Eye (tissue), 1 donor: ENCODE measurements at places on chromosomes 1 and 21.

DNA sequence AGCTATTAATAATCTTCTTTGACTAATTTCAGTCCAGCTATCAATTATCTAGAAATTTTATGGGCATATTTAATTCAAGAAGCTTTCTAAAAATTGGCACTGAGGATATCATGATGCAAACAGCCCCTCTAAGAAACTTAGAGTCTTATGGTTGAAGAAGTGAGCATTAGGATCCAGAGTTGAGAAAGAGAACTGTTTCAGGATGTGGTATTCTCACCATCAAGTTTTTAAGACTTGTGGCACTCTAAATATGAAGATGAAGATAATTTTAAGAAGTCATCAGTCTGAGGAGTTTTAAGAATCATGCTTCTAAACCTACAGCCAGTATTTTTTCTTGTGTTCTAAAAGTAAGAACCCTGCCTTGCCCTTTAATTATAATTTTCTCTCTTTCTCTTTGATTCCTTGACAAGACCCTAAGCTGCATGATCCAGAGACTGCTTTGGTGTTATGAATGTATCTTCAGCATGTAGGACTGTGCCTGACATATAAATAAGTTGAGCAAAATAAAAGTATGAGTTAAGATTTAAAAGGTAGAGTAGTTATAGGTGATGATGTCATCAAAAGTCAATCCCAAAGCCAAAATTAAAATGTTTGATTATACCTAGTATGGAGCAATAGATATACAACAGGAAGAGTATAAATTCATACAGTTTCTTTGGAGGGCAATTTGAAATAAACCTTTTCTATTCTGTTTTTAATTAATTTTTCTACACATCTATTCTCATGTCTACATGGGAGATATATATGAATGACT lies 39.1 kb downstream of the RPS6KC1 start:
- no peak for DNase-seq

DNA sequence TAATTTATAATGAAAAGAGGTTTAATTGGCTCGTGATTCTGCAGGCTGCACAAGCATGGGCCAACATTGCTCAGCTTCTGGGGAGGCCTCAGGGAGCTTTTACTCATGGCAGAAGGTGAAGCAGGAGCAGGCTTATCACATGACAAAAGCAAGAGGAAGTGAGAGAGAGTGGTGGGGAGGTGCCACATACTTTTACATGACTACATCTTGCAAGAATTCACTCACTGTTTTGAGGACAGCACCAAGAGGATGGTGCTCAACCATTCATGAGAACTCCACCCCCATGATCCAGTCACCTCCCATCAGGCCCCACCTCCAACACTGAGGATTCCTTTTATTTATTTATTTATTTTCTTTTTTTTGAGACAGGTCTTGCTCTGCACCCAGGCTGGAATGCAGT lies 5.5 kb upstream of the PLEKHM2 start:
- DNase-seq: no peak

DNA sequence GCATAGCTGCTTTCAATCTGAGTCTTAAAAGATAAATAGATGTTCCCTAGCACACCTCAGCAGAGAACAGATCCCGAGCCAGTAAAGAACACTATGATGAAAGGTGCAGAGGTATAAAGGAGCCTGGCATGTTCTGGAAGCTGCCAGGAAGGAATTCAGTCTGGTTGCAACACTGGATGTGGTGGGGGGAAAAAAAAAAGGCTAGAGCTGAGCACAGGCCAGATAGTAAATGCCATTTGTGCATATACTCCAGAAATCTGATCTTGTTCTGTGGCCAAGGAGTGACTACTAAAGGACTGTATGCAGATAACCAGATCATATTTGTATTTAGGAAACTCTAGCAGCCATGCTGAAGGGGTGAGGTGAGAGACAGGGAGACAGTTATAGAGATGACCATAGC lies 240.3 kb downstream of the VAV3 start:
- no peak for DNase-seq

DNA sequence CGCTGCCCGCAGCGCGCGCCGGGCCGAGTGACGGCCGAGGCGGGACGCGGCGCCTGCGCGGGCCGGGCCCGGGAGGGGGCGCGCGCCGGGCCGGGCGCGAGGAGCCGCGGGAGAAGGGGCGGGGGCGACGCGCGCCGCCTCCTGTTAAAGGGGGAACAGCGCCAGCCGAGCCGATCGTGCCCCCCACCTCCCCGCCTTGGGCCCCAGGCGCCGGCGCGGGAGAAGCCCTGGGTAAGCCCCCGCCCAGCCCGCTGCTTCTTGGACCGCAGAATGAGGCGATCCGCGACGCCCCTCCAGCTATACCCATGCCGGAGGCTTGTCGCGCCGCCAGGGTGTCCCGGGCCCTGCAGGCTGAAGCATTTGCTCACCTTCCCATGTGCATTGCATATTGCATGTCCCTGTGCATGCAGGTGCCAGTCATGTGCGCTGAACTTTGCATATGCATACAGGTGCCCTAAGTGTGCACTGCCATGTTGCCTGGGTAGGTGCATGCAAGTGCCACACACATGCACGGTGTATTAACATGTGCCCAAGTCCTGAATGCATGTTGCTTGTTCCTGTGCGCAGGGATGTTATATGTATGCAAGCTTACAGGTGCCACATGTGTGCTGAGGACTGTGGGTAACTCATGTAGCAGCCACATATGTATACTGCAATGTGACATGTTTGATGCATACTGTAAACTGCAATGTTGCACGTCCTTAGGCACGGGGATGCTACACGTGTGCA lies at the start of gene ADGRB2:
TSS of gene ADGRB2 (minus strand) at position 29 of the 729 bp plus-strand sequence. CDS start 7,119 bp downstream, outside the sequence.
- DNase-seq: peak; percentile 75

GRCh38 chr1:177794376-177794991 lies 175.4 kb downstream of the SEC16B start:
- DNase-seq: peak; percentile 71

GRCh38 chr1:155473151-155473821 lies 89.3 kb downstream of the ASH1L start:
- DNase-seq: no peak
